ENCODE measurements at places on chromosomes 5 and 9.
A peak's percentile ranks its signal among the peaks of the same experiment; 100 is the strongest.

DNA sequence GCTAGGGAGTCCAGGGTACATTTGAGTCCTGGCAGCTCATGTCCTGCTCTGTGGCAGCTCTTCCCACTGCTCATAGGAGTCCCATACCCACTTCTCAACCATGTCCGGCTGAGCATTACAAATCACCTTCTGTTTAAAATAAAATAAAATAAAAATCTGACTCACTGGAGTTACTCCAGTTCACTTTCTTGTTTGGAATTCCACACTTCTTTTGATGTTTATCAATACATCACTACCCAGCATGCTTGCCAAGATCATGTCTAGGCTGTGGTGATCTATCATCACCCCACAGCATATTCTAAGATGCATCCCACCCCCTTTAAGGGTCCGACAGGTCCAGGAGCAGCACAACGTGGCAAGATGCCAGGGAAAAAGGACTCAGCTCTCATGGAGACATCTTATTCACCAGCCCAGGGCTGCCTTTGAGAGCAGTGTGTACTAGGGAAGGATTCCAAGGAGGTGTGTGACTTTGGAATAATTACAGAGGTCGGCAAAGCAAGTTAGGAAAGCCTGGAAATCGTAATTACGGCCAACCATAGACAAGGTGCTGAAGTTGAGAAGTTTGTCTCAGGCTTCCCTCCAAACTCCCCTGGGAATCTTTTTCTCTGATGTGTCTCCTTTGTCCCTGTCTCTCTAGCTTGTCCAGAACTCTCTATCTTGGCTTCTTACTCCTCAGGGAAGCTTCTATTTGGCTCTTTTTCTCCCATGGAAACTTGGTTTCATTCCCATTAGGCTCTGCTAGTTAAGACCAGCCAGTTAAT is 111.4 kb upstream of the SLC1A3 start:
- DNase-seq, result no peak

DNA sequence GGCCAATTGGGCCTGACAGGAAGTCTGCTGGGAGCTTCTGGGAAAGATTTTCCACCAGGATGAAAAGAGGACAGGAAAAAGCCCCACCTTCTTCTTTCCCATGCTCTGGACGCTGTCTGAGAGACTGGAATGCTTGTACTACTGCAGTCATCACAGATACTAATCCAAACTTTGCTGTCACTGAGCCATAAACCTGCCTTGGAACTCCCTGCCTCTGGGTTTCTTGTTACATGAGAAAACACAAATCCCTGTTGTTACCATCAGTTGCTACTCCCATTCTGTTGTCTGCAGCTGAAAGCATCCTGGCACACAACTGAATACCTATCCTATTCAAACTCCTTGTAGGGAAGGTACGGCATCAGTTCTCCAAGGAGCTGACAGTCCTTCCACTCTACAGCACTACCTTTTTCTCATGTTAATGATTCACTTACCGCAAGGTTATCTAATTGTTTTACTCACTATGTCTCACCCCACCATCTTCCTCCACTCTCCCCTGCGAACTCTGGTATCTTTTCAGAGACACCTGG is 167.5 kb downstream of the CDK5RAP2 start:
- no peak for DNase-seq

- DNase-seq, result no peak
Observed at GRCh38 chr5:145396888-145397287, 438.3 kb downstream of the PRELID2 start.

- DNase-seq, result peak; percentile 9
Observed at GRCh38 chr5:174935854-174936474, 211.6 kb downstream of the MSX2 start.

DNA sequence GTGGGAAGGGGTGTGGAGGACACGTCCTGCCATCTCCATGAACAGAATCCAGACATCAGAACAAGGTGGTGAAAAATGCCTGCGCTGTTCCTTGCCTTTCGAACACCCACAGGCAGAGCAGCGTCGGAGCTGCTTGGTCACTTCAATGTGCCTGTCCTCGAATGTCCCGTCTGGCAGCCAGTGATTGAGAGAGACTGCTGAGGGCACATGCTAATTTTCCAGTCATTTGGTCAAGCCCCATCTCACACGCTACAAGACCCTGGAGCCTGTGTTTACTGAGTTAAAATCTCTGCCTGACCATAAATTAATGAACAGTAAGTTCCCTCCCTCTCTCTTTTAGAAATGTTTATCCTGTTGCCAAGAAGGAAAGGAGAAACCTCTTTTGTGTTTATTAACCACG is 149.3 kb downstream of the NTRK2 start:
- DNase-seq, result no peak

GRCh38 chr9:110248361-110248760 is 7.9 kb downstream of the TXN start:
- no peak for DNase-seq

- no peak for DNase-seq
Observed at GRCh38 chr9:121294151-121294743, 26.3 kb downstream of the GSN start.

DNA sequence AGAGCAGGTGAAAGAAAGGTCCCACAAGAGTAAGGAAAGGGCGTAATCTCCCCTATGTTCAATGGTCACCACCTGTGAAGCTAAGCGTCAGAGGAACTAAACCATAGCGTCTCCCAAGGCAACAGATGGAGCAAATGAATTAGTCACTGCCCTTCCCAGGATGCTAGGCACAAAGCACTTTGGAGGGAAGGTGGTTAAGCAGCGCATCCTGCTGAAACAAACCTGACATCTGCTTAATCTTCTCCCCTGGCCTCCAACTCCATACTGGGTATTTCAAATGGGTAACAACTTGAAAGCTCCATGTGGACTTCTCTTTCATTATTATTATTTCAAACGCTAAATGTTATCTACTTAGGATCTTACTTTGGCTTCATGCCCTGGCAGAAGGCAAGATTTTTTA is 227.3 kb downstream of the MLLT3 start:
- no peak for DNase-seq

DNA sequence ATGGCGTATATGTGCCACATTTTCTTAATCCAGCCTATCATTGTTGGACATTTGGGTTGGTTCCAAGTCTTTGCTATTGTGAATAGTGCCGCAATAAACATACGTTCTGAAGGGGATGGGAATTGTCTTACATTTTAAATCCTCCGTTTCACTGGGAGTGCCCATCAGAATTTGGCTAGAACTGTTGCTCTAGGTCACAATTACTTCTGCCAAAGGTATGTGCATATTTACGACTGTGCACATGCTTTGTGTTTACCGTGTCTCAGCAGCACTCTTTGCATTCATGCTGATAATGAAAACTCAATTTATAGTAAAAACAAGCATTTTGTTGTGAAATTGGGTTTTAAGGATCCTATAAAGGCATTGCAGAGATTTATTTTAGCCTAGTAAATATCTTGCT is 151.9 kb upstream of the ZNF618 start:
- DNase-seq, result no peak

- DNase-seq, result no peak
Observed at GRCh38 chr5:17089690-17090089, 127.7 kb upstream of the BASP1 start.

DNA sequence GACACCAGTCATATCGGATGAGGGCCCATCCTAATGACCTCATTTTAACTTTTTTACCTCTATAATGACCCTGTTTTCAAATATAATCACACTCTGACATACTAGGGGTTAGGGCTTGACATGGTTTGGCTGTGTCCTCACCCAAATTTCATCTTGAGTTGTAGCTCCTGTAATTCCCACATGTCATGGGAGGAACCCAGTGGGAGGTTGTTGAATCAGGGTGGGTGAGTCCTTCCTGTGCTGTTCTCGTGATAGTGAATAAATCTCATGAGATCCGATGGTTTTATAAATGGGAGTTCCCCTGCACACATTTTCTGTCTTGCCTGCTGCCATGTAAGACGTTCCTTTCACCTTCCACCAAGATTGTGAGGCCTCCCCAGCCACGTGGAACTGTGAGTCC is 71.8 kb downstream of the THBS4 start:
- no peak for DNase-seq

- DNase-seq, result no peak
Observed at GRCh38 chr5:144487761-144488160, 317.1 kb downstream of the KCTD16 start.

GRCh38 chr5:62596691-62597090 is 18.1 kb downstream of the LRRC70 start:
- no peak for DNase-seq

DNA sequence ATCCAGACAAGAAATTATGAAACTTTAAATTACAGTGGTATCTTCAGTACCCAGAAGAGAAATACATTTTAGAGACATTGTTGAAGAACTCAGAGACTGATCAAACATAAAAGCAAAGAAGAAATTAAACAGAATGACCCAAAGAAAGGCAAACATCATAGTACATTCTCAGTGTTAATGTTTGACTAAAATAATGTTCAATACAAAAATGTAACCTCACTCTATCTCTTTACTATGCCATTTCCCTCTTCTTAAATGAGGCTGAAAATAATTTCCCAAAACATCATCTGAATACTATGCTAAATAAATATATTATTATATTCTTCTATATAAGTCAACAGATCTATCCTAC is 22.8 kb downstream of the TMEM161B start:
- DNase-seq, result no peak

DNA sequence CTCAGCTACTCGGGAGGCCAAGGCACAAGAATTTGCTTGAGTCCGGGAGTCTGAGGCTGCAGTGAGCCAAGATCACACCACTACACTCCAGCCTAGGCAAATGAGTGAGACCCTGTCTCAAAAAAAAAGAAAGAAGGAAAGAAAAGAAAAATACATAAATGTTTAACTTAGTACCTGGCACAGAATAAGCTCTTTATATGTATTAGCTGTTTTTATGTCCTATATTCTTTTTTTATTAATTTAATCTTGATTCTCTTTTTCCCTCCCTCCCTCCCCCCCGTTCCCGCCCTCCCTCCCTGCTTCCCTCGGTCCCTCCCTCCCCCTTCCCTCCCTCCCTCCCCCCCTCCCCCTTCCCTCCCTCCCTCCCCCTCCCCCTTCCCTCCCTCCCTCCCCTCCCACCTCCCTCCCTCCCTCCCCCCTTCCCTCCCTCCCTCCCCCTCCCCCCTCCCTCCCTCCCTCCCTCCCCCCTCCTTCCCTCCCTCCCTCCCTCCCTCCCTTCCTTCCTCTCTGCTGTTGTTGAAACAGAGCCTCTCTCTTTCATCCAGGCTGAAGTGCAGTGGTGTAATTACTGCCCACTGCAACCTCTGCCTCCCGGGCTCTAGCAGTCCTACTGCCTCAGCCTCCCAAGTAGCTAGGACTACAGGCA is 135.8 kb upstream of the GRHPR start:
- no peak for DNase-seq

GRCh38 chr9:6829027-6829426 is 71.3 kb downstream of the KDM4C start:
- DNase-seq, result no peak

- no peak for DNase-seq
Observed at GRCh38 chr9:2771087-2771486, 53.8 kb downstream of the KCNV2 start.

DNA sequence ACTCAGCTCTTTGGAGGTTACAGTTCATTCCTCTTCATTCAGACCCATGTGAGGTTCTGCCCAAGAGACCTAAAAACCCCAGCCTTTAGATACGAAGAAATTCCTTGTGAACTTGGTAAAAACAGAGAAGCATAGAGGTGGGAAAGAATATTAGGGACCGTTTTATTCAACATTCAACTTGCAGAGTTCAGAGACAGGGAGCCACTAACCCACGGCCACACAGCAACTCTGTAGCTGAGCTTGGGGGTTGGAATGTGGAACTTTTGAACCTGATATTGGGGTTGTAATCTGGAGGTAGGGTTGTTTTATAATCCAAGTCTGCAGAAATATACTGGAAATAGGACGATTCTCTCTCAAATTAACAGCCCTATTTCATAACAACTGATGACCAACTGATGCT is 10.8 kb upstream of the BOD1 start:
- DNase-seq, result no peak

DNA sequence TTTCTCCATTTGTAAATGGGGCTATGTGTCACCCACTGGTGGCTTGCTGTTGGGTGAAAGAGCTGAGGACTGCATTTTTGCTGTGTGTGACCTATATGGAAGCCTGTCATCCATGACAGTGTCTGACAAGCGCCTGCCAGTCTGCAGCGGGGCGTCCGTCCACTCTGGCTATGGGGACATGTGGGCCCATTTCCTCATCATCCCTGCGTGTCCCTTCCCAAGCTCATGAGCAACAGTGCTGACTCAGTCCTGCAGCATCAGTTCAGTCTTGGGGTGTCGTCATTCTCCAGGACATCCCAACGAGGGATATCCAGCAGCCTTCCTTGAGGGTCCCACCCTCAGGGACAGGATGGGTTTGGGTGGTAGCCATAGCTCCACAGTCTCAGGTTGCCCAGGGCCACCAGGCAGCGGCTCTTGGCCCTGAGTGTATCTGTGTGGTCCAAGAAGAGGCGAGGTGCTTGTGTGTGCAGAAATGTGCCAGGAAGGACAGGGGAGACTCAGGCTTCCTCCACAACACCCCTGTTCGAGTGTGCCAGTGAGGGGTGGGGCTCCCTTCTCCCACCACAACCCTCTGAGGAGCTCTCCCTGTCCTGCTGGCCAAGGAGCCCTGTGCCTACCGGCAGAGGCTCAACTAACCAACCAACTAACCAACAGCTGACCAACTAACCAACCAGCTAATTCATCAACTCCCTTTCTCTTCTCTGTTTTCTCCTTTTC is 2.1 kb downstream of the FGD3 start:
- DNase-seq, result no peak

DNA sequence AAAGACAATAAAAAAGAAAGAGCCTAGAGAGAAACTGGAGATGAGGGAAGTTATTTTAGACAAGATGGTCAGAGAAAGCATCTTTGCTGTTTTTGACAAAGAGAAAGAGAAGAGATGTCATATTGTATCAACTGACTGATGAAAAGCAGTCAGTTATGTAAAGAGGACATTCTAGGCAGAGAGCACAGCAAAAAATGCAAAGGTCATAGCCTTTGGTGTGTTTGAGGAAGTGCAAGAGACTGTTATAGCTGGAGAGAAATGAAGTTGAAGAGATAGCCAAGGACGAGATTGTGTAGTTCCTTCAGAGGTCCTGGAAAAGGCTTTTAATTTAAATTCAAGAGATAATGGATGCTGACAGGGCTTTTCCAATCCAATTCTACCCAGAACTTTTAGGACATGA is 342.4 kb downstream of the RASEF start:
- DNase-seq, result no peak

- no peak for DNase-seq
Observed at GRCh38 chr9:38046661-38047300, 22.2 kb downstream of the SHB start.

DNA sequence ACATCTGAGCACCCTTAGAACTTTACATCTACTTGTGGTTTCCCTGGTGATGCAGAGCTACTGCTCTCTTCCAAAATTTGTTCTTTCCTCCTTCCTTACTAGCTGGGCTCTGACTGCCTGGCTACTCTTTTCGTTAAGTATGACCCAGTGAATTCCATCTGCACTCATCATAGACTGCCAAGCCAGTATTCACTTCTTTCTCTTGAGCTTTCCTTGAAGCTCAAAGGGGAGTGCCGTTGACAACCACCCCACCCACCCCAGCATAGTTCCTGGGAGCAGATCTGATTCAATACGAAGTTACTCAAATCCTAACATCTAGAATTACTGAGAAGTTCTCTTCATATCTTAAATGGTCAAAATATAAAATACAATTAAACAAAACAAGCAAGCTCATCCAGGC is 190.5 kb downstream of the ADAMTS12 start:
- no peak for DNase-seq

- DNase-seq, result peak; percentile 59
Observed at GRCh38 chr9:126471084-126471624, 142.6 kb upstream of the LMX1B start.

- no peak for DNase-seq
Observed at GRCh38 chr9:5688109-5688508, 59.2 kb downstream of the RIC1 start.

- no peak for DNase-seq
Observed at GRCh38 chr5:112293587-112293986, 125.5 kb downstream of the EPB41L4A start.

GRCh38 chr5:5542654-5543053 is 120.2 kb downstream of the ICE1 start:
- DNase-seq, result no peak

Data from stimulated activated CD8-positive, alpha-beta memory T cell treated with anti-CD3 and anti-CD28 coated beads, Interleukin-2, amount 100 ng/mL, for 1 hour (primary cell).